ENCODE measurements at places on chromosomes 11 and 22. TPM values are rescaled to one million over a fixed set of nuclear protein-coding genes. Genes with fewer than 3 reads are reported as not detected.

Gene FXYD6
- total RNA-seq = 18.1 TPM

Gene SYCE3
- not detected for total RNA-seq

Gene NRXN2
- total RNA-seq = 11.5 TPM

Gene GAL3ST1
- total RNA-seq = 3.0 TPM

Gene TNNT3
- total RNA-seq = not detected

Gene LRP5
- total RNA-seq = 72.3 TPM

Gene SYT13
- total RNA-seq = 1.4 TPM

Gene TBX1
- total RNA-seq = 0.56 TPM

Gene KCNK4
- 0.36 TPM for total RNA-seq

Gene ACR
- 2.8 TPM for total RNA-seq

Gene APOL1
- total RNA-seq = 2.5 TPM

Gene TTC36
- total RNA-seq = 0.56 TPM

Gene OR52H1
- total RNA-seq = 2.1 TPM

Gene EXPH5
- 0.62 TPM for total RNA-seq

Gene MMP1
- not detected for total RNA-seq

Gene OR52N4
- total RNA-seq = not detected

Gene IGLL5
- not detected for total RNA-seq

Gene PHF21B
- 4.6 TPM for total RNA-seq

Gene CLDN5
- total RNA-seq = 108 TPM

Gene RIBC2
- total RNA-seq = 0.54 TPM

Gene PGA4
- 0.64 TPM for total RNA-seq

Gene SHANK3
- total RNA-seq = 223 TPM

Gene SMIM35
- total RNA-seq = not detected

Gene NXPE2
- total RNA-seq = 0.33 TPM

Gene TMEM86A
- 3.9 TPM for total RNA-seq

Gene GRM5
- 0.28 TPM for total RNA-seq

Gene NCR3LG1
- total RNA-seq = 0.23 TPM

Gene GLB1L2
- total RNA-seq = 5.0 TPM

Gene CHRDL2
- 0.21 TPM for total RNA-seq

Gene KCNE3
- 29.4 TPM for total RNA-seq

Gene OMP
- total RNA-seq = not detected

Gene FGF4
- not detected for total RNA-seq

Gene OR8B12
- total RNA-seq = not detected

Gene RASSF10
- 17.5 TPM for total RNA-seq

Gene OR8A1
- 0.46 TPM for total RNA-seq

Gene POLR3H
- total RNA-seq = 20.8 TPM
